ENCODE measurements at places on chromosomes 11 and 22.

DNA sequence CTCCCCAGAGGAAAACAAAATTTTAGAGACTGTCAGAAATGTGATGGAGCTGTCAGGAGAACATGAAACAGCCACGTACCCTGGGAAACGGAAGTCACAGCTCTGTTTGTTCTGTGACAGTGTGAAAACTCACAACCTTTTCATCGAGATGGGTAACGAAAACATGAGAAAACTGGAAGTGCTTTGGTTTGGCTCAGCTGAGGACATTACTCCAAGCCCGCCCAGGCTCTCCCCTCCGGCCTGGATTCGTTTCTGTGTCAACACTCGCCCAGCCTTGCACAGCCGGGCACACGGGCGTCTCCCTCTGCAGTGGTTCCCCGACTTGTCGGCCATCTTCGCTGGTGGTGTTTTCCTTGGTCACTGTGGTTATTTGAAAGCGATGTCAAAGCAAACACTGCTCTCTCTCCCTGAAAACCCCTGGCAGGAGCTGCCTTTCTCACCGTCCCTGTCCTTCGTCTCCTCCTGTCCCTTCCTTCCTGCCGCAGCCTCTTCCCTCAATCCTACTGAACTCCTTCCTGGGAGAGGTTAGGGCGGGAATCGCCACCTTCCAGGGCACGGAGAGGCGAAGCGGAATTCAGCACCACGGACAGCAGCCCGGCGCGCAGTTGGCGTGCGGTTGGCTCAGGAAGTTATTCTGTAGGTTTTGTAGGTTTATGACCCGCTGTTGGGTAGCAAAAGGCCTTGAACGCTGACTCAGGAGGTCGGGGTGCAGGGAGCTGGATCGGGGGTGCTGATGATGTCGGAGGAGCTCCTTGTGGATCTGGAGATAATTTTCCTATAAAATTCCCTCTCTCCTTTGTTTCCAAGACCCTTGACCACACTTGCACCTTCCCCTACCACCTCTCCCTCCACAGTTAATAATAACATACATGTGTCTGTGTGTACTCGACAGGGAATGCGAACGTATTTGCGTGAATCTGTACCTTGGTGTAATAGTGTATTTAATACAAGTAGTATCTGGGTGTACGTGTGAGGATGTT lies 13.1 kb upstream of the RPS19BP1 start:
- DNase-seq = peak; percentile 70

- DNase-seq = no peak
Measured at GRCh38 chr11:36617543-36618362, 19.7 kb upstream of the RAG2 start.

DNA sequence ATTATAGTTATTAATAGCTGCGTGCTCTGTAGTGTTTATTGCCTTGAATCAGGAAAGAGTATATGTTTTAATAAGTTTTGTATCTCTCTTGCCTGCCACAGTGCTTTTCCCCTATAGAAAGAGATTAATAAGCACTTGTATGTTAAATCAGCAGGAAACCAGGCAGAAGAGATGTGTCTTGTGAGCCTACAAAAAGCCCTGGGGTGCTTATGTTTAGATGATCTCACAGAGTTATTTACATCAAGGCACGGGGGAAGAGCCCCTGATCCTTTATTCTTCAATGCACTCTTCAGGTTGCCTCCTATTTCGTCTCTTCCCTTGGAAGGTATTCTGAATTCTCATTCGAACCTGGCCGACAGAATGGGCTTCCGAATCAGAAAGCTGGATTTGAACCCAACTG lies 183.0 kb downstream of the MAML2 start:
- no peak for DNase-seq

DNA sequence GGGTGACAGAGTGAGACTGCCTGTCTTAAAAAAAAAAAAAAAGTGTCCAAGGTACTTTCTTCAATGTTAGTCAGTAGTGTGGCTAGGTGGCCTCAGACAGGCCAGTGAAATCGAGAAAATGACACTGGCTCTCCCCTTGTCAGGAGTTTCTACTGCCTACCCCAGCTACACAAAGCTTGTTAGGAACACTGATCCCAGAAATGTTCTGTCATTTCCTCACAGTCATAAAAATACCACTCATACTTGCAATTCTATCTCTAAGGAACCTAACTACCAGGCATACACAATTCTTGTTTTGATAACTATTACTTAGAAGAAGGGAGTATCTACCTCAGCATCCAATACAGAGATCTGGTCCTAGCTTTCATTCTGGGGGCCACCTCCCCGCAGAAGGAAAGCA lies 31.3 kb downstream of the ATP6V1E1 start:
- no peak for DNase-seq

- DNase-seq = no peak
Measured at GRCh38 chr11:100790073-100790472, 103.0 kb downstream of the ARHGAP42 start.

- DNase-seq = no peak
Measured at GRCh38 chr22:45296628-45297297, 12.0 kb downstream of the UPK3A start.

- no peak for DNase-seq
Measured at GRCh38 chr11:118663902-118664301, 15.5 kb downstream of the TREH start.

GRCh38 chr11:96161307-96162089 lies 181.5 kb downstream of the MAML2 start:
- DNase-seq = no peak

GRCh38 chr11:13465909-13466371 lies 2.9 kb upstream of the BTBD10 start:
- peak; percentile 61 for DNase-seq

GRCh38 chr11:85619499-85619898 lies 7.6 kb downstream of the DLG2 start:
- DNase-seq = no peak

GRCh38 chr11:134196756-134197155 lies 27.0 kb downstream of the NCAPD3 start:
- no peak for DNase-seq

- DNase-seq = no peak
Measured at GRCh38 chr22:21032037-21032867, at the start of gene SLC7A4. TSS of gene SLC7A4 (minus strand) at chr22:21032561. CDS start at chr22:21031812, 749 bp downstream.

DNA sequence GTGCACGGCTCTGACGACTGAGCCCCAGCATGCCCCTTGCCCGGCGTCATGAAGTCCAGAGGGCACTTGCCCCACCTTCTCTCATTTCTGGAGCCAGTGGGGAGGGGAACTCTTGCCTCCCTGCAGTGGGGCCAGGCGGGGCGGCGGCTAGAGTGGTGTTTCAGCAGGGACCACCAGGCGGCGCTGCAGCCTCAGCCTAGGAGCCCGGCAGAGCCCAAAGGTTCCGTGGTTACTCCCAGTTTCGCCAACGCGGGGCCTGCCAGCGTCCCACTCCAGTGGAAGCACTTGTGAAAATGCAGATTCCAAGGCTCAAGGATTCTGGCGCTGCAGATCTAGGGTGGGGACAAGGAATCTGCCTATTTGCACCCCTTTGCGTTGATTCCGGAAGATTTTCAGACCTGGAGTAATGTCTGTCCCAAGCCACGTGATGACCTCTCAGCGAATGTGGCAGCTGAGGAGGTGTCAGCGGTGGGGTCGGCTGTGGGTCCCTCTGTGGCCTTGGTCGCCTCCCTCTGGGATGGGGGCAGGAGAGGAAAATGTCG lies 55.7 kb downstream of the CD82 start:
- peak; percentile 85 for DNase-seq

DNA sequence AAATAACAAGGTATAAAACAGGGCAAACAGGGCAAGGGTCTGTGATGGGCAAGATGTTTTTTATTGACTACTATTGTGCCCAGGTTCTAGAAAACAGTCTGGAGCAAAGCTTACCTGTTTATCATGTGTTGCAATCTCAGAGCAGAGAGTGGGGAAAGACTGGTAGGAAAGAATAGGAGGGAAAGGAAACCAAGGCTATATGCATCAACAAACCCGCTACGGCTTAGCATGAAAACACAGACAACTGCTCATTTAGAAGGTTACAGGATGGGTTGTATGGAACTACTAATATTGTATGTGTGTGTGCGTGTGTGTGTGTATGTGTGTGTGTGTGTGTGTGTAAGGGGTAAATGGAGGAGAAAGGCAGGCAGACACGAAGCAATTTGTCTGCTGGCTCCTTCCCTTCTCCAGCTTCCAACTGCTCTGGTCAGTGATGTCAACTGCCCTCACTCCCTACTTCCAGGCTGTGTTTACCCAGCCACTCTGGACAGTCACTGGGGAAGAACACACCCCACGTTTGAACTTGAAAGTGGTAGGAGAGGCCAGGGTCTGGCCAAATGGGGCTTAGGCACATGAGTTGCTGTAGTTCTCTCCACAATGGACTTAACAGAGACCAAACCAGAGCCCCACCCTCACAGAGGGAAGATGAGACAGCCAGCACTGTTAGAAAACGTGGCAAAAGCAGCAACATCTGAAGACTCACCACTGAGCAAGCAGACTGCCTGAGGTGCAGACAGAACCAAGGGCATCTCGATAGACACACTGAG lies 47.0 kb downstream of the GAB2 start:
- DNase-seq = no peak

GRCh38 chr11:93623179-93623578 lies 38.3 kb upstream of the CEP295 start:
- peak; percentile 38 for DNase-seq

DNA sequence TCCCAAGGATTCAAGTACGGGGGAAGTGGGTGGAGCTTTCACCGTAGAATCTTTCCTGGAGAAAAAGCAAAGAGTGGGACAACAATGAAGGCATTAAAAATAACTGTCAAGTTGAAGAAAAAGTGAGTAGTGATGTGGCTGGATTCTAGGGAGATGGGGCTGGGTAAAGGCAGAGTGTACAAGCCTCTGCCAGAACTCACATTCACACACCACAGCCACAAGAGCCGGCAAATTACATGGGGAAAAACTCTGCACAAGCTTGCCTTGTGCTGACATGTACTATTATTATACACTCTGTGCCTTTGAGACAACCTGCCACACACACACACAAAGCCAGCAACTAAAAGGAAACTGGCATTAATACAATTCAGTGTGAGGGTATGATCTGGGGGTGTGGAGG lies 182.6 kb downstream of the LARGE1 start:
- DNase-seq = no peak

- DNase-seq = no peak
Measured at GRCh38 chr22:44728761-44729324, 23.5 kb upstream of the ARHGAP8 start.

- no peak for DNase-seq
Measured at GRCh38 chr11:108393046-108393445, 74.3 kb downstream of the C11orf65 start.

DNA sequence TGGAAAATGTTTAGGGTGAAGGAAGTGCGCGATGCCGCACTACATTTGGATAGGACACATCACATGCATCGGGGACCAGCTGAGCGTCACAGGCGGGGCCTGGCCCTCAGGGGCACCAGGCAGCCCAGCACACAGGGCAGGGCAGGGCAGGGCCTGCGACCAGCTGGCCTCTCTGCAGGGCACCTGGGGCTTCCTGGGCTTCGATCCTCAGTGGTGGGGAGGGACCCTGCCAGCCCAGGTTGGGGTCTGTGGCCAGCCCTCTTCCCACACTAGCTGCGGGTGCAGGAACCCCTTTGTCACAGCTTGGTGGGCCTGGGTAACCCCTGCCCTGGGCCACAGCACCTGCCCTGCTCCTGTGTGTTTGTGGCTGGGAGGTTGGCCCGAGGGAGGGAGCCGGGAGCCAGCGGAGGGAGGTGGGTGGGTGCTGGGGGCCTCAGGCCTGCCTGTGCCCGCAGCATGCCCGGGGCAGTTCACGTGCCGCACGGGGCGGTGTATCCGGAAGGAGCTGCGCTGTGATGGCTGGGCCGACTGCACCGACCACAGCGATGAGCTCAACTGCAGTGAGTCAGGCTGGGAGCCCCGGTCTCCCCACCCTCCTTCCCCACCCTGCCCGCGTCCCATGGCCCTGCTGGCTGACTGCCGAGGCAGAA lies 37.9 kb downstream of the ST14 start:
- no peak for DNase-seq

DNA sequence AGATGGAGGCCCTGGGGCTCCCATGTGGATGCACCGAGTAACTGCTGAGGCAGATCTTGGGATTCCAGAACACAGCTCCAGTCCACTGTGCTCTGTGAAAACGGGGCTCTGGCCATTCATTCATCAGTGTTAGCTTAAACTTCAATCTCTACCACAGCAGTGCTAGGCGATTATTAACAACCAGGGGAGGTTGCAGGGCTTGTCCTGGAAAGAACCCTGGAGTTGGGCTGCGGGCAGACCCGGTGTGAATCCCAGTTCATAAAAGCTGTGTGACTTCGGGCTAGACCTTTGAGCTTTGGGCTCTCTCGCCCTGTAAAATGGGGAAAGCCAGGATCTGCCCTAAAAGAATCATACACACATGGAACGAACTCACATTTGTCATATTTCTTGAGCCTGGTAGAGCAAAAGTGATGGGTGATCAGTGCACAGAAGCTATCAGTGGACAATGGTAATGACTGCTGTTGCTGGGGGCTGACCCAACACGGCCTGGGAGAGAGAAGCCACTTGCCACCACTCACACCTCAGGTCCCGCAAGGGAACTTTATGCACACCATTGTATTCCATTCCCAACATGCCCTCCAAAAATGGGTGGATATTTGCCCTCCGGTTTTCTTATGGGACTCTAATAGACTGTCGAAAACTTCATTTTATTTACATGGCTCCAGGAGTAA lies 15.6 kb upstream of the CRYBB3 start:
- DNase-seq = no peak

DNA sequence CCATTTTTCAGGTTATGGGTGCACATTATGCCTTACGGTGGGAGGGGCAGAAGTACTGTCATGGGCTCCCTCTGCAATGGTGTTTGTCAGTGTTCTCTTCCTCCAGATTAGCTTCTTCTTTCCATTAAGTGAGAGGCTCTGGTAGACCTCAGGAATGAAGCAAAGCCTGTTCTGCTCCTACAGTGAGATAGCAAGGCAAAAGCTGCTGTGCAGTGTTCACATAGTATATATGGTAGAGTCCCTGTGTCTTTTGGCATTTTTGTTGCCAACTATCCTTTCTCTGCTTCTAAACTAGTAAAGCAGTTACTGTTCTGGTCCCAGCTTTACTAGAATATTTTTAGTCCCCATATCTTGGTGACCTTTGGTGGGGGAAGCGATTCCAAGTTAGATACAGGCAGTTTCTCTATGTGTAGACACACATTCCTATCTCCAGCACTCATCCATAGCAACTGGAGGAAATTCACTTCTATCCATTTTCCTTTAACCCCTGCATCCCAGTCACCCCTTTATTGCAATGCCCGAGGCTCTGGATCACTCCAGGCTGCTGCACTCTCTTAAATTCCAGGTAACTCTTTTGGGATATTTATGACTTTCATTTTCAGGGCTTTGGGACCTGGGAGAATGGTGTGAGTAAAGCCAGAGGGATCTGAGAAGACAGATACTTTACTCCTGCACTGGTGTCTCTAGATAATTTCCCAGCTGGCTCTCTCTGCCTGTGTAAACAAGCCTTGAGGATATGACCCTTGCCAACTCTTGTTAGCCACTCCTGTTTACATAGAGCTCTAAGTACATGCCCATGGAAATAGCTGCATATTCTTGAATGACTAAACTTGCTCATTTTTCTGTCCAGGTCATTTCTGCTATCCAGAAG lies 3.9 kb upstream of the TRIM34 start:
- DNase-seq = peak; percentile 80

DNA sequence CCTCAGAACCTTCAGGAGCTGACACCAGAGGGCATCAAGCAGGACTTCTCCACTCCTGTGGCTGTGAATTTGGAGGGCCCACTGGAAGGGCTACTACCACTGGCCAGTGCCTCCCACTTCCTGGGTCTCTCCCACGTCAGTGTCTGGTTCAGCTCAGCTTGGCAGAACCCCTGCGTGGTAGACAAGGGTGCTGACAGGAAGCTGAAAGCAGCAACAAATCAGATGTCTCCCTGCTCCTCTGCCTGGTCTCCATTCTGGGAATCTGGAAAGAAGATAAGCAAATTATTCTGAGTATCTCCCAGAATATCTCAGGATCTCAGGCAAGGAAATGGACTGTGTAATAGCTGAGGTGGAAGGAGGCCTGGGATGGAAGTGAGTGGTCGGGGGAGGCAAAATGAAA lies 61.5 kb downstream of the TMPRSS5 start:
- DNase-seq = no peak

All from astrocyte of the hippocampus (primary cell).